Bronchial smooth muscle cell (primary cell): ENCODE measurements at places on chromosomes 1 and 21. TPM values are rescaled to one million over a fixed set of nuclear protein-coding genes. Genes with fewer than 3 reads are reported as not detected.

The TNFSF4 gene
- 0.77 and 1.3 TPM in 2 replicates for total RNA-seq

The ZC3H12A gene
- total RNA-seq: 5.8 and 6.3 TPM in 2 replicates

The FAM151A gene
- total RNA-seq: not detected in 2 replicates

The VTCN1 gene
- not detected in 2 replicates for total RNA-seq

The ENAH gene
- total RNA-seq: 97.4 and 127 TPM in 2 replicates

The FCGR2B gene
- total RNA-seq: not detected in 2 replicates

The CEP104 gene
- total RNA-seq: 8.1 and 14.2 TPM in 2 replicates

The MPZ gene
- 0.77 and 1.4 TPM in 2 replicates for total RNA-seq

The MAN1A2 gene
- 40.7 and 50.1 TPM in 2 replicates for total RNA-seq

The TYW3 gene
- 16.9 and 19.4 TPM in 2 replicates for total RNA-seq

The ARHGEF16 gene
- total RNA-seq: 0.09 TPM in 1 of 2 replicates, not detected in the other

The TINAGL1 gene
- 0.94 and 2.4 TPM in 2 replicates for total RNA-seq

The TMEM9 gene
- total RNA-seq: 73.8 and 90.6 TPM in 2 replicates

The PYHIN1 gene
- total RNA-seq: not detected in 2 replicates

The KISS1 gene
- not detected in 2 replicates for total RNA-seq

The BSND gene
- total RNA-seq: not detected in 2 replicates

The FNDC5 gene
- 4.6 and 17.1 TPM in 2 replicates for total RNA-seq

The GBP3 gene
- 18.9 and 32.5 TPM in 2 replicates for total RNA-seq

The DDR2 gene
- 158 and 224 TPM in 2 replicates for total RNA-seq

The AQP10 gene
- total RNA-seq: not detected in 2 replicates

The TEDDM1 gene
- total RNA-seq: not detected in 2 replicates

The FOXD3 gene
- not detected in 2 replicates for total RNA-seq

The KIF17 gene
- total RNA-seq: 0.32 and 0.43 TPM in 2 replicates

The NPHS2 gene
- not detected in 2 replicates for total RNA-seq

The LRRC38 gene
- not detected in 2 replicates for total RNA-seq

The OR2T11 gene
- total RNA-seq: not detected in 2 replicates

The CFAP141 gene
- total RNA-seq: not detected in 2 replicates

The SLC6A9 gene
- 2.4 and 6.4 TPM in 2 replicates for total RNA-seq

The ERG gene
- under 0.01 TPM in 2 replicates for total RNA-seq

The SPRR3 gene
- 0.43 TPM in 1 of 2 replicates, not detected in the other for total RNA-seq

The CYP4A11 gene
- total RNA-seq: not detected in 2 replicates

The SERTAD4 gene
- 0.17 and 1.7 TPM in 2 replicates for total RNA-seq

The PADI1 gene
- total RNA-seq: 0.09 TPM in 1 of 2 replicates, not detected in the other

The LRRC3 gene
- total RNA-seq: under 0.01 TPM in 2 replicates

The COL11A1 gene
- total RNA-seq: 0.34 and 5.0 TPM in 2 replicates

The MKNK1 gene
- 16.9 and 20.6 TPM in 2 replicates for total RNA-seq

The FAM72C gene
- 0.09 and 0.16 TPM in 2 replicates for total RNA-seq

The NBPF4 gene
- total RNA-seq: not detected in 2 replicates
